ENCODE measurements at places on chromosomes 12 and 14.
A peak's percentile ranks its signal among the peaks of the same experiment; 100 is the strongest.

DNA sequence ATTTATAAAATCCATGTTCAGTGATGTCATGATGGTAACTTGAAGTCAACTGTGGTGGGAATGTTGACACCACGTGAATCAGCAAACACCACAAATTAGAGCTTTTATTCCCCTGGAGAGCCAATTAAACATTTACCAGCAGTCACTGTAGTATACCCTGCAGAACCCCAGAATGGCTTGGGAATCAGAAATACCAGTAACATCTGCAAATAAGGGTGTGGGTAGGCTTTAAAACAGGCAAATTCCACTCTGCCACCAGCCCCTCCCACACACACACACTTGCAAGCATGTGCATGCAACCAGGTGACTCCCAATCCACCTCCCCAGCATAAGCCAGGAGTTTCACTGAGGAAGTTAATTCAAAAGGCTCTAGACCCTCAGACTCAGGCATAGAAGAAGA is 63.6 kb upstream of the TMEM263 start:
- DNase-seq = no peak

DNA sequence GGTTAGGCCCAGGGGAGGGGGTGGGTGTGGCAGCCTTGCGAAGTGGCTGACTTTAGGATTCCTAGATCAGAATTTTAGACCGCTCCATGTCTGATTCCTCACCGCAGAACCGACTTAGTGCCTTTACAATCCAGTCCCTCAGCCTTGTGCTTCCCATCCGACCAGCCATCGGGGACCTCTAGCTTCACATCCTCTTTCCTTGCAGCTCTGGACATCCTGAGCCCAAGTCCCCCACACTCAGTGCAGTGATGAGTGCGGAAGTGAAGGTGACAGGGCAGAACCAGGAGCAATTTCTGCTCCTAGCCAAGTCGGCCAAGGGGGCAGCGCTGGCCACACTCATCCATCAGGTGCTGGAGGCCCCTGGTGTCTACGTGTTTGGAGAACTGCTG is 557 bp downstream of the COPS7A start:
- peak; percentile 47 for DNase-seq

- DNase-seq = peak; percentile 66
These were observed 27.2 kb upstream of the NINJ2 start for GRCh38 chr12:690466-690865.

- no peak for DNase-seq
These were observed 15.5 kb upstream of the ENDOU start for GRCh38 chr12:47740606-47741339.

GRCh38 chr12:55906056-55906455 is 21.6 kb downstream of the PYM1 start:
- DNase-seq = no peak

- DNase-seq = no peak
These were observed 187.7 kb downstream of the TMTC3 start for GRCh38 chr12:88329833-88330232.

DNA sequence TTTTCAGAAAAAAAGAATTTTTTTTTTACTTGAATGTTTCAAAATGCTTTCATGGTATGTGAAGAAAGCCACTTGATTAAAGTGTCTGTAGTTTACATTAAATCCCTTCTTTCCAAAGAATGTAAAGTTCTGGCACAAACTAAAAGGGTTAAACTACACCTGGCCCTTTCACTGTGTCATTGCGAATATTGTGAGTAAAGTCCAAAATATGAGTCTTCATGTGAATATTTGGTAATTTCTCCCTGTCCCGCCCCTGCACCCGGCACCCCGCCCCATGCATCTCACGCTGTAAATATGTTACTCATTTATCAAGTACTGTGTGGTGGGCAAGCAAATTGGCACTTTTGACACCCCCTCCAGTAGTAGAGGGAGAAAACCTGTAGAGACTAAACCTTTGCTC is 274.7 kb downstream of the TTC6 start:
- DNase-seq = no peak

DNA sequence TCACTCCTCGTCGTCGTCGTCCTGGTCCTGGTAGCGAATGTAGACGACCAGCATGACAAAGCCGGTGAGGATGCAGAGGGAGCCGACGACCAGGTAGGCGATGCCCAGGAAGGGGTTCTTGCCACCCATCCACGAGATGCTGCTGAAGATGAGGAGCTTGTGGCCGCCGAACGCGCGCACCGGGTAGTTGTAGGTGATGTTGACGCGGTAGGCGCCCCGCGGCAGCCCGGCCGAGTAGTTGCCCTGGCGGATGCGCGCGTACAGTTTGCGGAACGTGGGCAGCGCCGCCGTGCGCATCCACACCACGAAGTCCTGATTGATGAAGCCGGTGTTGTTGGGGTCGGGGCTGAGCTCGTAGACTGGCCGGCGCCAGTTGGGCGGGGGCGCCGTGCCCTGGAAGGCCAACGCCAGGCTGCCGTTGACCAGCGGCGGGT is 1.0 kb downstream of the TMEM30B start:
- no peak for DNase-seq

- DNase-seq = peak; percentile 87
These were observed 65.6 kb upstream of the RMST start for GRCh38 chr12:97397008-97397407.

DNA sequence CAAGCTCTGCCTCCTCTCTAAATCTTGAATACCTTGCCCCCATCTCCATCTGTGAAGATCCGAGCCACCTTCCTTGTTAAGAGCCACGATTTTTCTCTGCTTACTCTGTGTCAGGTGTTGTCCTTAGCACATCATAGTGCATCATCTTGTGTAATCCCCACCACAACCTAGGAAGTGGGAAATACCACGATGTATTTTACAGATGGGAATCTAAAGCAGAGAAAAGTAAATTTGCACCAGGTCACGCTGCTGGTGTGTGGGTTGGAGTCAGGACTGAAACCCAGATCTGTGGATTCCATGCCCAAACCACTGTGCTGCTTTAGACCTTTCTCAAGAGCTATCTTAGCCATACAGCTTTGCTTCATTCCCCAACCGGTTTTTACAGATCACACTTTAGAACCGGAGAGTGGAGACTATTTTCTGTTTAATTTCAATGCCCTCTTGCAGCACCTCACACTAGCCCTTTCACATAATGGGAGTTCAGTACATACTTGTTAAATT is 94.6 kb downstream of the PPM1A start:
- no peak for DNase-seq

GRCh38 chr14:74217672-74218448 is 21.4 kb upstream of the VSX2 start:
- DNase-seq = peak; percentile 86

DNA sequence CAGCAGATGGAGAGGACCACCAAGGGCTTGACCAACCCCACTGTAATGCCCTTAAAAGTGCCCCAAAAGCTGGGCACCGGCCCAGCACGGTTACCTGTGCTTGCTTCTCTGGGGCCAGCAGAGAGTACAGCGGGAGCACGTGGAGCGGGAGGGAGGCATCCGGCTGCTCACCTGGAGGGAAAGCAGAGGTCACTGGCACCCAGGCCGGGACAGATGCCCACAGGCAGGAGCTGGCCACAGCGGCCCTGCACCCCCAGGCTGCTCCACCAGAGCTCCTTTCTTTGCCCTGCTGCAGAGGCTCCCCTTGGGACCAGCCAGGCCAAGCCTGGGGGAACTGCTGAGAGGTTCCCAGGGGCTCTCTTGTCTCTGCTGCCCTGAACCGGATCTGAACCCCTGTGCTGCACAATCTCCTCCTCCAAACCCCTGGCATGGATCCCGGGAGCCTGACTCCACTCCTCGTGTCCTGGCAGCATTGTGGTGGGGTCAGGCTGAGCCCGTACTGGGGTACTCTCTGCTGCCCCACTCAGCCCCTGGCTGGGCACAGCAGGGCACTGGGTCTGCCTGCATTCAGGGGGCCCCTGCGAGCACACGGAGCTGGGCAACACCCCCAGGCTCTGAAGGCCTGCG is 24.0 kb downstream of the DHX37 start:
- no peak for DNase-seq

GRCh38 chr12:19261773-19262172 is 132.2 kb downstream of the PLEKHA5 start:
- no peak for DNase-seq

GRCh38 chr12:129696405-129696804 is 207.4 kb downstream of the TMEM132D start:
- DNase-seq = peak; percentile 70

DNA sequence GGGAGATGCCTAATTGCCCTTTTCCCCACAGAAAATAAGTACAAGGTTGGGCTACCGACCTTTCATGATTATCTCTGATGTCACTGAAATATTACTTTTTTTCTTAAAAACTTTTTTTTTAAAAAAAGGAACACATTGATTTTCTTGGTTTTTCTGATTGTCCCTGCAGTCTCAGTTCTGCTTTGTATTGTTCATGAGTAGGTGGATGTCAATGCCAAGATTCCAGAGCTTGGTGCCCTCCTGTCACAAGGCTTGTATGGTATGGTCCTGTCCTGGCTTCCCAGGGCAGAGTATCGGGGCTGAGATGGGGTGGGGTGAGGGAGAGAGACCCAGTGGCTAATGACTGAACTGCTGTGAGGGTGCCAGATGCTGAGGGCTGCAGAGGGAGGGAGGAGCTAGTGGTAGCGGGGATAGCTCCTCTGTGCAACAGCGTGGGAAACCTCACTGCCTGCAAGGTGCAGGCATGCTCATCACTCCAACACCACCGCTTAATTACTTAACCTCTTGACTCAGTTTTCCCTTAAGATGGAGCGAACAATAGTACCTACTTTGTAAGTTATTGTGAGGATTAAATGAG is 4.4 kb upstream of the CTDSP2 start:
- DNase-seq = no peak

DNA sequence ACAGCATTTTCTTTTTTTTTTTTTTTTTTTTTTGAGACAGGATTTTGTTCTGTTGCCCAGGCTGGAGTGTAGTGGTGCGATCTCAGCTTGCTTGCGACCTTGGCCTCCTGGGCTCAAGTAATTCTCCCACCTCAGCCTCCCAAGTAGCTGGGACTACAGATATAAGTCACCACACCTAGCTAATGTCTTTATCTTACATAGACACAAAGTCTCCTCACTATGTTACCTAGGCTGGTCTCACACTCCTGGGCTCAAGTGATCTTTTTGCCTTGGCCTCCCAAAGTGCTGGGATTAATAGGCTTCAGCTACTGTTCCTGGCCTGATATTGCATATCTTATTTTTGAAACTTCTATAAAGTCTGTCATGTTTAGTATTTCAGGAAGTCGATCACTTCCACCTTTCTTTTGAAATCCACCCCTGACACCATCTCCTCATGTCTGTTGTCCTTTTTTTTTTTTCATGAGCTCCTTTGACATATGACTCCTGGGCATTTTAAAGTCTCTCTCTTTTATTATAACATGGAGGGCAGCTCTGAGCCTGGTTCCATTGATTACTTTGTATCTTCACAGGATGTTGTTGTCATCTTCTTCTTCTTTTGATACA is 5.9 kb upstream of the A2ML1 start:
- no peak for DNase-seq

GRCh38 chr12:24840046-24840800 is 108.7 kb downstream of the BCAT1 start:
- DNase-seq = no peak

DNA sequence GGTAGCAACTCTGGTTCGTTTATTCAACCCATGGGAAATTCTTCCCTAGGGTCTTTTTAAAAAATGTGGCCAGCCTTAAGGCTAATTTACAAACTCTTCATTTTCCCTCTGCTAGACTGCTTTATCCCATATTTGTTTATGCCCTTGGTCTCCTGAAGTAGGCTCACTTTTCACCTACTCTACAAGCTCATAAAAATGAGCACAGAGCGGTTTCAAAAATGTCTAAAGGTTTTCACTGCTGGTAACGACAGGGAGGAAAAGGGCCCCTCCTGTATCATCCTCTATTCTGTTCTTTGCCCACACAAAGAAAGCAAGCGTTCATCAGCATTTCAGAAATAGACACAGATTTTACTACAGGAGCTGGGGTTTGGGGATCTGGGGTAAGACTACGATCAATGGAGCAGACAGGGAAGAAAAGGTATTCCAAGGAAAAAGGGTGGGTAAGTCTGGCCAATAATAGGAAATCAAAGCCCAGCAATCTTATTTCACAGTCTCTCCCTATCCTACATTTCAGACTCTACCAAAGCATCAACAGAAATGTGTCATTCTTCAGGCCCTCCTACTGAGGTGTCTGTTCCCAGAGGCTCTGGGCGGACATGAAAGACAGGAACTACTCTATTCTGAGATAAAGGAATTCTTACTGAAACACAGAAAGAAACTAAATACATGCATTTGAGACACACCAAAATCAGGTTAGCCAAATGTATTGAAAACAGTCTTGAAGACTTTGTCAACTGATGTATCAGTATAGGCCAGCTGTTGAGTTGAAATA is 86.4 kb downstream of the SPPL3 start:
- DNase-seq = peak; percentile 66

GRCh38 chr12:105906561-105906960 is 232.2 kb downstream of the NUAK1 start:
- DNase-seq = peak; percentile 72

GRCh38 chr14:24465368-24465767 is 22.8 kb upstream of the SDR39U1 start:
- no peak for DNase-seq

GRCh38 chr12:76942267-76942666 is 63.4 kb upstream of the CSRP2 start:
- no peak for DNase-seq

DNA sequence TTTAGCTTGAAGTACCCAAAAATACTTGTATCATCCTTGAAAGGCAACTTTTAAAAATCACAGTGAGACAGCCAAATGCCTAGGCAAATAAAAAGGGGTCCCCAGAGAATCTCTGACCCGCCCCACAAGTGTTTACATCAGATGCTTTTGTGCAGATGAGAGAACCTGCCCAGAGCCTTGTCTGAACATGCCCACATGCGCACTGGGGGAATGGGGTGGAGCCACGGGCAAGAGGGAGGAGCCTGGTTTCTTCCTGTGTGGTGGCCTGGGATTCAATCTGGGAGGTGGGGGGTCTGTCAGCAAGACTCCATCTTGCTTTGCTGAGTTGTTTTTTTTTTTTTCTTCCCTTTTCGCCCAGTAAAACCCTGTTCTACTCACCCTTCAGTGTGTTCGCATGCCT is 381.7 kb upstream of the CCDC196 start:
- DNase-seq = peak; percentile 49

GRCh38 chr12:113697651-113698509 is 226.2 kb upstream of the LHX5 start:
- peak; percentile 46 for DNase-seq

GRCh38 chr14:101915871-101916815 is 48.2 kb upstream of the DYNC1H1 start:
- no peak for DNase-seq

GRCh38 chr12:92493816-92494215 is 209.0 kb upstream of the PLEKHG7 start:
- no peak for DNase-seq

DNA sequence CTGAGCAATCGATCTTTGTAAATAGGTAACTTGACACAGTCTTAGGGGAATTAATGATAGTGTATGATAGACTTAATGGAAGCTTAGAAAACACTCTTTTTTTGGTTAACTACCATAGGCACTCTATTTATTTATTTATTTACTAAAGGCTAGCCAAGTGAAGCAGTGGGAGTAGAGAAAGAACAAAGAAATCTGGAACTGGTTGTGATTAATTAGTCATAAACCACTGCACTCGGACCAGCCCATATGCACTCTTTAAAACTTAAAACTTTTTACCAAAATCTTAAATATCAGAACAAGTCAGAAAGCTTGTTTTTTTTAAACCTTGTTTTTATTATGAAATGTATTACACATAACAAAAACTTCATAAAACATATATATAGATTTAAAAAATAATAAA is 49.5 kb upstream of the SRP54 start:
- DNase-seq = no peak

Data from mesendoderm (in vitro differentiated cells).